PC-3 (cell line): ENCODE measurements at places on chromosomes 12 and 14.
A peak's percentile ranks its signal among the peaks of the same experiment; 100 is the strongest.

GRCh38 chr12:103731539-103731938 lies 109.5 kb downstream of the NT5DC3 start:
- DNase-seq = no peak

GRCh38 chr14:75523771-75524171 lies 1.5 kb downstream of the BATF start:
- peak; percentile 53 for DNase-seq

DNA sequence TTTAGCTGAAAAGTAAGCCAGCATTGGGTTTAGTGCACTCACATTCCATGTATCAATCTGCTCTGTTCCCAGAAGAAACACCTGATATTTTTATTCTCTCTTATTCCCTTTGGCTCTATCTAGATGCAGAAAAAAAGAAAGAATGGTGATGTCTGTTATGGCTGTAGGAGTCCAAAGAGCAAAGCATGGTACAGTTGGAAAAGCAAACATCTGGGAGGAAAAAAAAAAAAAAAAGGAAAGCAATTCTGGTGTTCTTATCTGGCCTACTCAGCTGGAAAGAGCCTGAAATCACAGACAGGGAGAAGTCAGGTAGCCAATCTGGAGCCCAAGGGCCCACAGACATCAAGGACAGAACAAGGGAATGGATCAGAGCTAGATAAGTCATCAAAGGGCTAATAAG lies 293.9 kb downstream of the DUSP6 start:
- no peak for DNase-seq

- DNase-seq = peak; percentile 76
These were observed 4.7 kb downstream of the GLTP start for GRCh38 chr12:109875572-109876131.

- DNase-seq = peak; percentile 37
These were observed 31.3 kb downstream of the MIA2 start for GRCh38 chr14:39265033-39265432.
